ENCODE measurements at places on chromosomes 6 and 20.

DNA sequence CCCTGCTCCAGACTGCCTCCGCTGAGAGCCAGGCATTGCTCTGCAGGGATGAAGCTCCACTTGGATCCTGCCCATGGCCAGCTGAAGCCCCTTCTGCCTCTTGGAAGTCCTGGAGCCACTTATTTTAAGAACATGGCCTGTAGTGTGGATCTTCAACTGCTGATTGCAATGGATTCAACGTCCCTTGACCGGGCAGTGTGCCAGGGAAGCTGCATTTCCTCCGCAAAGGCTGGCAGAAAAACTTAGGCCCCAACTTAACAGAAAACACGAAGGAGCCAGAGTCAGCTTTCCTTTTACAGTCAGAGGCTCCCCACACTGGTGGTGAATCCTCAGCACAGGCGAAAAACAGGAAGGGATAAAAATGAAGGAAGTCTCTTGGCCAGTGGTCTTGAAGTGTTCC is 26.3 kb upstream of the FOXQ1 start:
- DNase-seq = no peak

DNA sequence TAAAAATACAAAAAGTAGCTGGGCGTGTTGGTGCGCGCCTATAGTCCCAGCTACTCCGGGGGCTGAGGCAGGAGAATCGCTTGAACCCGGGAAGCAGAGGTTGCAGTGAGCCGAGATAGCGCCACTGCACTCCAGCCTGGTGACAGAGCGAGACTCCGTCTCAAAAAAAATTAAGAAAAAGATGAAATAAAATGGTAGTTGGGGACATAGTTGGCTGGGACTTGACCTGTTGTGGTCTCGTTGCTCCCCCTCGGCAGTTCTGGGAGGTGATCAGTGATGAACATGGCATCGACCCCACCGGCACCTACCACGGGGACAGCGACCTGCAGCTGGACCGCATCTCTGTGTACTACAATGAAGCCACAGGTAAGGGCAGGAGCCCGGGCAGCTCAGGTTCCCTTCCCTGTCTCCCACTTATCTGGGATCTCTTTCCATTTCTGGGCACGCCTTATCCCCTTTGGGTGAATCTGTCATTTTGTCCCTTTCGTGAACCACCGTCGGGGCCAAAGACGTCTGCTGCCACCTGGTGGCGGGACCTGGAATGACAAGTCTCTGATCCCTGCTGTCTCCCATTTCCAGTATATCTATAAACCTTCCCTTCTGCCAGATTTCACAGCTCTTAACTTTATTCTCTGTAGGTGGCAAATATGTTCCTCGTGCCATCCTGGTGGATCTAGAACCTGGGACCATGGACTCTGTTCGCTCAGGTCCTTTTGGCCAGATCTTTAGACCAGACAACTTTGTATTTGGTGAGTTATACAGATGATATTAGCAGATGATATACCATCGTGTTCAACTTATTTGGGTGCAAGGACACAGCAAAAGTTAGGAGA is 2.3 kb downstream of the TUBB start:
- DNase-seq = peak; percentile 82

DNA sequence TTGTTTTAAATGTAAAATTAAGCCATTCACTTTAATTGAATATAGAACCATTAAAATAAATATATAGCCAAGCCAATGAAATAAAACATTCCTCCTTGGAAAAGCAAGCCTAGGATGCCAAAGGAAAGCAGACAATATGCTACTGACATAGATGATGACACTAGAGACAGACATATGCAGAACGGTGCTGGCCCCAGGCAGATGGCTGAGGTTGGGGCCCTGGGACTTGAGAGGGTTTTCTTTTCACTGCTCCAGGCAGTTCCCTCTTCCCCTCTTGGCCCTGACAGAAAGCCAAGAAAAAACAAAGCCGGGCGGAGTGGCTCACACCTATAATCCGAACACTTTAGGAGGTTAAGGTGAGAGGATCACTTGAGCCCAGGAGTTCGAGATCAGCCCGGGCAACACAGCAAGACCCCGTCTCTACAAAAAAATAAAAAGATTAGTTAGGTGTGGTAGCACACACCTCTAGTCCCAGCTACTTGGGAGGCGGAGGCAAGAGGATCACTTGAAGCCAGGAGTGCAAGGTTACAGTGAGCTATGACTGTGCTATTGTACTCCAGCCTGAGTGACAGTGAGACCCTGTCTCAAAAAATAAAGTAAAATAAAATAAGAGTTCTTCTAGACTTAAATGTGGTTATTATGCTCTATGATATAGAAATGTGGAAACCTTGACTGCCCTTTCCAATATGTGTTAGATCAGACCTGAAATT is 31.2 kb downstream of the FASTKD5 start:
- no peak for DNase-seq

- DNase-seq = no peak
Observed at GRCh38 chr6:138176652-138177232, 15.0 kb downstream of the ARFGEF3 start.

DNA sequence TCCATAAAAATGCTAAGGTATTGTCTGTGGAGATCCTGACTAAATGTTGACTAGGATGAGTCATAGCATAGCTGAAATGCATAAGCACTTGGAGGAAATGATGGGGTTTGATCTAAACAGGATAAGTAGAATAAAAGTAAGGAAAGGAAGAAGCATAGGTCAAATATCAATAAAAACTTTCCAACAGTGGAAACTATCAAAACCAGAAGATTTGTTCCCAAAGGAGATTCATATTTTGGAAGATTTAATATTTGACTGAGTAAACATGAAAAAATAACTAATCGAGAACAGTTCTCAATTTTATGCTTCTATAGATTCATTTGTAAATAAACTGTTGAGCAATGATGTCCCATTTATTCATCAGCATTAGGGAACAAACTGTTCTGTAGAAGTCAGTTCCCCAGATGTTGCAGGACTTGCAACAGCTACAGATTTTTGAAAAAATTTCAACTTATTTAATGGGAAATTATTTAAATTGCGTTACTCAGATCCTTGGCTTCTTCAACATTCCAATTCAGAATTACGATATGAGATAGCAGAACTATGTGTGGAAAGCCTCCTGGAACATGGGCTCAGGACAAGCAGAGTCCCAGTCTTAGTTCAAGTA is 133.7 kb upstream of the TBX18 start:
- peak; percentile 45 for DNase-seq

DNA sequence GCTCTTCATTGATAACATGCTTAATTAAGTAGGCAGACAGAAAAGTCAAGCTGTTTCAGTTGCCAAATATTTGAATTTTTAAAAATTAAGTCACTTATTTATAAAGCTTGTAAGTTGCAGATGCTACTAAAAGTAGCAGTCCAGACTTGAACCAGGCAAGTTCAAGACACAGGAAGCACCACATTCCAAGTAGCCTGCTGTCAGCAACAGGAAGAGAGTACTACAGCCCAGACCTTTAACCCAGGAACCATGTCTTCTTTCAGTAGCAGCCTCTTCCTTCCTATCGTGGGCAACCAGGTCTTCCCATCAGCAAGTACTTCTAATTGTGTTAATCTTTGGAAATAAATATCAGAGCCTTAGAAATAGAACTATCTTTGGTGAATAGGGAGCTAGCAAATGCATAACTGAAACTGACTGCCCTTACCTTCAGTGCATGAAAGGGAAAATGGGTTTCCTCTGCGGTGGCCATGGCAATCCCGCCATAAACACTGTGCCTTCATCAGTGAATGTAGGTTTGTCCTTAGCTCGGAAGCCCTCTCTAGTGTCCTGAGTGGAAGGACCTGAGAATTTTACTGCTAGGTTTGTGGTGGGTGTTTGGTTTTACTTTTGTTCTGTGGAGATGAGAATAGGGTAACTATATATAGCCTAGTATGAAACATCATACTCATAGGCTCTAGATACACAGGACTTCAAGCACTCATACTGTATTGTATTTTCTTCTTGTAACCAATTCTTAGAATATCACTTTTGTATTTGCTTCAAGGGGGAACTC is 95.6 kb downstream of the SYCP2 start:
- no peak for DNase-seq

GRCh38 chr6:19812512-19813119 is 24.6 kb upstream of the ID4 start:
- peak; percentile 38 for DNase-seq

DNA sequence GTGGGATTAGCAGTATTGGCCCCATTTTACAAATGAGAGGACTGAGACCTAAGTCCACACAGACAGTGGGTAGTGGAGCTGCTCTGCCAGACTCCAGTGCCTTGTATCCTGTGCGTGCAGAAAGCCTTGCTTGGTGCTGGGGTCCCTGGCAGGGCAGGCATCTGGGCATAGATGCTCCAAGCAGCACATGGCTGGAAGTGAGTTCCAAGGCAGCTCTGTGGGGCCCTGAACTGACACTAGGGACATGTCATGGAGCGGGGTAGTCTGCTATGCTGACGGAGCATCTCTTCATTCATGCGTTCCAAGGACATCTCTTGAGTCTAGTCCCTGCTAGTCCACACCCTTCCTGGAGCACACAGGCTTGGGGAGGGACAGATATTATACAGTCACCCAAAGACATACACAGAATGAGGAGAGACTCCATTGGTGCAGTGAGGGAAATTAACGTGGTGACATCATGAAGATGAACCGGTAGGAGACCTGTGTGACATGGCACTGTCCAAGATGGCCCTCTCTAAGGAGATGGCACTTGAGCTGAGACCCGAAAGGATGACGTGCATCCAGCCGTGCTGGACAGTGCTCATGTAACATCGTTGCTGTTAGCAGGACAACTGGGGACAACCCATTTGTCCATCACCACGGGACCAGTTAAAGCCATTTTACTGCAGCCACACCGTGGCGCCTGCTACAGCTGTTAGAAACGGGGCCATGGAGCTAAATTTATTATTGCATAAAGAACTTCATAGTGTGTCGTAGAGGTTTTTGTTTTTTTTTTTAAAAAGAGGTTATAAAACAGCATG is 65.1 kb downstream of the DLGAP4 start:
- no peak for DNase-seq

GRCh38 chr20:18718129-18718528 is 95.5 kb upstream of the SCP2D1 start:
- no peak for DNase-seq

GRCh38 chr6:5373430-5373829 is 112.1 kb downstream of the FARS2 start:
- DNase-seq = no peak

GRCh38 chr6:78483553-78484197 is 383.7 kb upstream of the IRAK1BP1 start:
- no peak for DNase-seq

DNA sequence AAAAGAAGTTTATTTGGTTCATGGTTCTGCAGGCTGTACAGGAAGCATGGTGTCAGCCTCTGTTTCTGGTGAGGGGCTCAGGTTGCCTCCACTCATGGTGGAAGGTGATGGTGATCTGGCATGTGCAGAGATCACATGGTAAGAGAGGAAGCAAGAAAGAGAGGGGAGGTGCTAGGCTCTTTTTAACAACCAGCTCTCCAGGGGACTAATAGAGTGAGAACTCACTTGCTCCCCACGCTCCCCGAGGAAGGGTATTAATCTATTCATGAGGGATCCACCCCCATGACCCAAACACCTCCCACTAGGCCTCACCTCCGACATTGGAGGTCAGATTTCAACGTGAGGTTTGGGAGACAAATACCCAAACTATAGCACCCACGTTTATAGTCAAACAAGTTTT is 4.0 kb upstream of the GJB7 start:
- DNase-seq = no peak

- DNase-seq = no peak
Observed at GRCh38 chr6:115854866-115855665, 205.6 kb downstream of the FRK start.

DNA sequence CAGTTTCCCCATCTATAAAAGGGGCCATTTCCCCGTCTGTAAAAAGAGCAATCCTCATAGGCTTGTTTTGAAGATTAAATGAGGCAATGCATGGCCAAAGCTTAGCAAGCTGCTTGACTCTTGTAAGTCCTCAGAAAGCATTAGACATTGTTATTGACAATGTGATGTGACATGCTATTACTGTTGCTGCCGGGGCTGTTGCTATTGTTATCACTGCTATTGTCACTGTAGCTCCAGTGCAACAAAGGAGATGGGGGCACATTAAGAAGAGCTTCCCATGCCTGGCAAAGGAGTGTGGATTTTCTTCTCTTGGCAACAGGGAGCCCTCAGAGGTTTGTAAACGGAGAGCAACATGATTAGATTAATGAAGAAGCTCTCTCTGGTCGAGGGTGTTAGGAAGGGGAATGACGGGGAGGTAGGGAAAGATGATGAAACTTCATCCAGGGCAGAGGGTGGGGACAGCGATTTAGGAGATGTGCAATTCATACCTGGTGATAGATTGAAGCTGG is 33.1 kb upstream of the FAM83D start:
- DNase-seq = no peak

DNA sequence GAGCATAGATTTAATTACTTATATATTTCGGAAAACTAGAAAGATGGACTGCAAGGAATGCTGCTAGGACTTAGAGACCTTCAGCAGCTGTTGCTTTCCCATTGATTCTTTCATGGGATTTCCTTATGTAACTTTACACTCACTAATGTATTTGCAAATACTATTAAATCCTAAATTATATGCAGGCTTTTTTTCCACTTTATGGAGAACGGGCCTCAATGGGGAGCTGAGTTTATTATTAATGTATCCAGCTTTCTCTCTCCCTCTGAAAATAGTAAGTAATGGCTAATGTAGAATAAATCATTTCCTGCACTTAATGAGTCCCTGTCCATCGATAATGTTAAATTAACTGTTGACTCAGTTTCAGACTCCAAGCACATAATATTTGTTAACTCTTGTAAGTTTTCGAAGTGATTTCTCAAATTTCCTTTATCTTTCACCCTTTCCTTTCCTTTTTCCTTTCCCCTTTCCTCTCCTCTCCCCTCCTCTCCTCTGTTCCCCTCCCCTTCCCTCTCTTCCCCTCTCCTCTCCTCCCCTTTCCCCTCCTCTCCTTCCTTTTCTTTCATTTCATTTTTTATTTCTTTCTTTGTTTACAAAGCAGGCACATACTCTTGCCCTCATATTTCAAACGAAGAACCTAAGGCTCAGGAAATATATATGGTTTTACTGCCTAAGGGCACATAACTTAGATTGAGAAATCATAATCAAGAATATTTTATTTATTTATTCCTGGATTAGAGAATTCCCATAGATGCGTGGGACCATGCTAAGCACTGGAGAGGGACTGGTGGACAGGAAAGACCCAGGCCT is 503.6 kb downstream of the MMUT start:
- no peak for DNase-seq

- peak; percentile 12 for DNase-seq
Observed at GRCh38 chr6:54238396-54238795, 69.8 kb upstream of the TINAG start.

- DNase-seq = no peak
Observed at GRCh38 chr20:51418137-51418529, 124.4 kb downstream of the NFATC2 start.

GRCh38 chr20:41055679-41056078 is 27.1 kb downstream of the TOP1 start:
- no peak for DNase-seq

Measured in EL (cell line).